ENCODE measurements at places on chromosomes 4 and X. TPM values are rescaled to one million over a fixed set of nuclear protein-coding genes. Genes with fewer than 3 reads are reported as not detected.

SORCS2 gene
- 0.02 TPM for total RNA-seq

GAGE13 gene
- total RNA-seq: not detected

ARHGAP6 gene
- 0.14 TPM for total RNA-seq

EVC2 gene
- total RNA-seq: 2.3 TPM

SMARCAD1 gene
- 23.9 TPM for total RNA-seq

IL1RAPL1 gene
- 0.49 TPM for total RNA-seq

TEX28 gene
- not detected for total RNA-seq

PPP4R3C gene
- 0.04 TPM for total RNA-seq

SPANXA2 gene
- total RNA-seq: 223 TPM

SPANXD gene
- 74.7 TPM for total RNA-seq

TMSB15A gene
- total RNA-seq: 105 TPM

DACH2 gene
- total RNA-seq: not detected

ZNF280C gene
- 5.8 TPM for total RNA-seq

POU3F4 gene
- total RNA-seq: 0.82 TPM

ARHGAP36 gene
- 0.46 TPM for total RNA-seq

CXCL6 gene
- total RNA-seq: not detected

PCYT1B gene
- 0.46 TPM for total RNA-seq

FOXP3 gene
- total RNA-seq: not detected

CSAG1 gene
- total RNA-seq: 2.9 TPM

TTC29 gene
- total RNA-seq: not detected

HDAC8 gene
- 42.8 TPM for total RNA-seq

EIF2S3 gene
- total RNA-seq: 328 TPM
